ENCODE measurements at places on chromosomes 2 and 18.

GRCh38 chr18:59907660-59908059, 7.9 kb downstream of the PMAIP1 start:
- DNase-seq: no peak

DNA sequence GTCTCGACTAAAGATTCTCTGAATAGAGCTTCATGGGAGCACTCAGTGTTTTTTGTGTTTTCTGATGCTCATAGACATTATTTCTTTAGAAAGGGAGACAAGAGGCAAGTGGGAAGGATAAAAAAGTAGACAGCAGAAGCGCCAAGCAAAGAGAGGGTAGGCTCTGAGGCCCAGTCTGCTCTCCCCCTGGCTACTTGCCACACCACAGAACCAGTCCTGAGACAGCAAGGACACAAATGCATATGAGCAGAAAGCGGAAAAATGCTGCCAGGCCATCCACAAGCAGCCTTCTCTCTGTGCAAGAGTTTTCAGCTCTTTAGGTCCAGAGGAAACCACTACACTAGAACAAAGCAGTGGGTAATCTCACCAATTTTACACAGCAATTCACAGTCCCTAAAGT, 285.4 kb downstream of the ZNF521 start:
- DNase-seq: no peak

DNA sequence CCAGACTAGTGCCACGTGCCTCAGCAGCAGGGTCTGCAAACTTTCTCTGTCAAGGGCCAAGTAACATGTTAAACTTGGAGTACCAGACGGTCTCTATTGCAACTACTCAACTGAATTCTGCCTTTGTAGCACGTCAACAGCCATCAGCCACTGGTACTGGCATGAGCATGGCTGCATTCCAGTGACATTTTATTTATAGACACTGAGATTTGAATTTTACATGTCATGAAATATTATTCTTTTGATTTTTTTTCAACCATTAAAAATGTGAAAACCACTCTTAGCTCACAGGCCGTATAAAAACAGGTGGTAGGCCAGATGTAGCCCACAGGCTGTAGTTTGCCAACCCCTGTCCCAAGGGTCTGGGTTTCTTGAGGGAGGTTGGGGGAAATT, 199.7 kb downstream of the TPGS2 start:
- DNase-seq: no peak

- DNase-seq: no peak
Observed at GRCh38 chr2:220270481-220271070, 643.1 kb downstream of the SLC4A3 start.

GRCh38 chr18:67608191-67608590, 91.7 kb upstream of the DSEL start:
- DNase-seq: no peak
